ENCODE measurements at places on chromosomes 3 and 15. TPM values are rescaled to one million over a fixed set of nuclear protein-coding genes. Genes with fewer than 3 reads are reported as not detected.

NANOGP8 gene
- total RNA-seq, result 1.2 TPM

RPL15 gene
- total RNA-seq, result 1,871 TPM

TLR9 gene
- not detected for total RNA-seq

SI gene
- total RNA-seq, result not detected

MYO5A gene
- 73.1 TPM for total RNA-seq

ROPN1B gene
- not detected for total RNA-seq

ITIH3 gene
- under 0.01 TPM for total RNA-seq

GTF2A2 gene
- 18.9 TPM for total RNA-seq

MESP1 gene
- total RNA-seq, result under 0.01 TPM

MESP2 gene
- total RNA-seq, result 0.72 TPM

KLHL40 gene
- total RNA-seq, result not detected

Measured in osteoblast (primary cell).